Ureter (tissue), 1 donor: ENCODE measurements at places on chromosomes 13 and 19.

DNA sequence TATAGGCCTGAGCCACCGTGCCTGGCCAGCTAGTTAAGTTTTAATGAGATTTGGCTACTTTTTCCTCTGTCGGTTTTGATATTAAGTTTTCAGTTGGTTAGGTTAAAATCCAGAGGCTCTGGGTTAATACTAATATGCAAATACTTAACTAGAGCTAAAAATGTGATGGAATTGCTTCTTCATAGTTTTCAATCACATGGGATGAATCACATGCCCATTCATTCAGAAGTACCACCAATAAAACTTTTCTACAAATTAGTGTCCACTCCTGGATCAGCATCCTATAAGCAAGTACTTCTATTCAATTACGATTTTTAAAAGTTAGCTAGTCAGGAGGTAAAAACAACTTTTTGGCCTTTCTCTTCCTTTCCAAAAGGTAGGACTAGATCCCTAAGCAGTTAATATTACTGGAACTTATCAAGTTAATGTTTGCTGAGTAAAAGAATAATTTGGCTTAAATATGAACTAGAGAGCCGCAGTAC lies 4.3 kb downstream of the SLC25A30 start:
- no peak for DNase-seq

DNA sequence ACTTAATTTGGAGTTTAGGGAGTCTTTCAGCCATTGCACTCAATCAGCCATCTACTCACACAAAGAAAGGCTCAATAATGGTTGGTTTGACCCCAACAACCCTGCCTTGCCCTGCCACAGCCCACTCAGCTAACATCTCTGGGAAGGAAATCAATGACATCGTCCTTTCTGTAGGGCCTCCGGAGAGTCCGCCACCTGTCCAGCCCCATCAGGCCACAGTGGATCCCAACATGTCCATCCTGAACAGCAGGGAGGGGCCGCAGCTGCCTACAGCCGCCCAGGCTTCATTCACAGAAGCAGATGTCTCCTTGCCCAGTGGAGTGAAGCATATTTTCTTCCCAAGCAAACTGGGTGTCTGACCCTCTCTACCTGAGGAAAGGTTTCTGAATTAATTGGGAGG lies 4.2 kb upstream of the CDX2 start:
- no peak for DNase-seq

- no peak for DNase-seq
These were observed 3.7 kb downstream of the ZNF85 start for GRCh38 chr19:20926796-20927195.

- DNase-seq: no peak
These were observed 545 bp downstream of the BTBD2 start for GRCh38 chr19:2014731-2015607.

DNA sequence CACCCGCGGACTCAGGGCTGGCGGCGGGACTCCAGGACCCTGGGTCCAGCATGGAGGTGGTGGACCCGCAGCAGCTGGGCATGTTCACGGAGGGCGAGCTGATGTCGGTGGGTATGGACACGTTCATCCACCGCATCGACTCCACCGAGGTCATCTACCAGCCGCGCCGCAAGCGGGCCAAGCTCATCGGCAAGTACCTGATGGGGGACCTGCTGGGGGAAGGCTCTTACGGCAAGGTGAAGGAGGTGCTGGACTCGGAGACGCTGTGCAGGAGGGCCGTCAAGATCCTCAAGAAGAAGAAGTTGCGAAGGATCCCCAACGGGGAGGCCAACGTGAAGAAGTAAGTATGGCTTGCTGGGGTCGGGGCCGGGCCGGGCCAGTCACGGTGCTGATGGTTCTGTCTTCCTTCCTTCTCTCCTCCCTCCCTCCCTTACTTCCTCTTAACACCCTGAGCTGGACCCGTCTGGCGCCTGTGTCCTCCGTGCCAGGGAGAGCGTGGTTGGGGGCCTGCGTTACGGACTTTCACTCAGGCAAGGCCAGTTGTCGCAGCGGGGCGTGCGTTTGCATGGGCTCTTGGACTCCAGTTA lies 1.4 kb downstream of the STK11 start:
- DNase-seq: no peak

DNA sequence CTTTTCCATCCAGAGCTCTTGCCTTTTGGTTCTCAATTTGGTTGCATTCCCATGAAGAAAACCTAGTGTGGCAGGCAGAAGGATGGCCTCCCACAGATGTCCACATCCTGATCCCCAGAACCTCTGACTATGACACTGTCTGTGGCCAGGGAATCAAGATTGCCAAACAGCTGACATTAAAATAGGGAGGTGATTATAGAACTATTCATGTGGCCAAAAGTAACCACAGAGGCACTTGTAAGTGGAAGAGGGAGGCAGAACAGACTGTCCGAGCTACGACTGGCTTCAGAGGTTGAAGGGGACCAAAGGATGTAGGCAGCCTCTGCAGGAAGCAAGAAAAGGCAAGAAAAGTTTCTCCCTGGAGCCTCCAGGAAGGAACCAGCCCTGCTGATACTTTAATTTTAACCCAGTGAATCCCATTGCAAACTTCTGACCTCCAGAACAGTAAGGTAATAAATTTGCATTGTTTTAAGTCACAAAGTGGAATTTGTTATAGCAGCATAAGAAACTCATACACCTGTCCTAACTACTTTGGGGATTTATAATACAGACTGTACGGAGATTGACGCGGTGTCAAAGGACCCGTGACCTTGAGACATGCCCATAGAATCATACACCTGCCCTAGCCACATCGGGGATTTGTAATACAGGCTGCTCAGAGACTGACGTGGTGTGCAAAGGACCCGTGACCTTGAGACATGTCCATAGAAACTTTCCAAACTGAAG lies 106.5 kb downstream of the ATP11A start:
- DNase-seq: no peak

DNA sequence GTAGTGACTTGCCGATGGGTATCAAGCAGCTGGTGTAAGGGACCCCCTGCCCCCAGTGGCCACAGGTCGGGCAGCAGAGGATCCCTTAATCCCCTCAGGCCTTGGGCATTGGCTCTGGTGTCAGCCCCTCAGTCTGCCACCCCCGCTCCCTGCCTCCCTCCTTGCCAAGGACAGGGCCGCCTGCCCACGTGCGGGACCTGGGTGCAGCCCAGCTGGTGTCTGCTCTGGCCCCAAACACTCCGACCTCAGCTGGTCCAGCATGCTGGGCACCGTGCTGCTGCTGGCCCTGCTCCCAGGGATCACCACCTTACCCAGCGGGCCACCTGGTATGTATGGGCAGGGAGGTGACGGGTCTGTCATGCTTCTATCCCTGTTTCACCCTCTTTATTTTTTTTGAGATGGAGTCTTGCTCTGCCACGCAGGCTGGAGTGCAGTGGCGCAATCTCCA lies at the start of gene TGFBR3L:
Gene TGFBR3L (plus strand): TSS at position 233 of the 448 bp plus-strand sequence.
- DNase-seq: no peak

DNA sequence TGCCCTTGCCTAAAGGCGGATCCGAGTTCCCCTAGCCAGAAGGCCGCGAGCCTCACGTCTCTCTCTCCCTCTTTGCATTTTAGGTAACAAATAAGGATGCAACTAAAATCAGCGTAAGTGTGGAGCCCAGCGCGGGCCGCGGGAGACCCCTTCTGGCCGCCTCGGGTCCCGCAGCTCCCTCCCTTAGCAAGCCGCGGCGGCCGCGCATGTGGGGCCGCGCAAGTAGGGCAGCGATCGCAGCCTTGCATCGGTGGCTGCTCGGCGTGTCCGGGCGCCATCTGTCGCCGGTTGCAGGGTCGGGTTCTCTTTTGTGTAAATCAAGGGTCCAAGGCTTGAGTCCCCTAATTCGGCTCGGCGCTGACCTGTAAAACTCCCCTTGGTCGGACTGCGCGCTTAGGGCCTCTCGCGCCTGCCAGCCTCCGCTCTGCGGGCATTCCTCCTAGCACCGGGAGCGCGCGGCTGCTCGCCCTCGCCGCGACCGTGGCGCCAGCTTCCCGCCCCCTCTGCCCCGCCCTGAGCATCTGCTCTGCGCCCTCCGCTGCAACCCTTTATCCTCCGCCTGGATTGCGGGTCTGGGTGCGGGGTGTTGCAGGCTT lies 2.7 kb downstream of the VSTM2B start:
- peak; percentile 68 for DNase-seq

DNA sequence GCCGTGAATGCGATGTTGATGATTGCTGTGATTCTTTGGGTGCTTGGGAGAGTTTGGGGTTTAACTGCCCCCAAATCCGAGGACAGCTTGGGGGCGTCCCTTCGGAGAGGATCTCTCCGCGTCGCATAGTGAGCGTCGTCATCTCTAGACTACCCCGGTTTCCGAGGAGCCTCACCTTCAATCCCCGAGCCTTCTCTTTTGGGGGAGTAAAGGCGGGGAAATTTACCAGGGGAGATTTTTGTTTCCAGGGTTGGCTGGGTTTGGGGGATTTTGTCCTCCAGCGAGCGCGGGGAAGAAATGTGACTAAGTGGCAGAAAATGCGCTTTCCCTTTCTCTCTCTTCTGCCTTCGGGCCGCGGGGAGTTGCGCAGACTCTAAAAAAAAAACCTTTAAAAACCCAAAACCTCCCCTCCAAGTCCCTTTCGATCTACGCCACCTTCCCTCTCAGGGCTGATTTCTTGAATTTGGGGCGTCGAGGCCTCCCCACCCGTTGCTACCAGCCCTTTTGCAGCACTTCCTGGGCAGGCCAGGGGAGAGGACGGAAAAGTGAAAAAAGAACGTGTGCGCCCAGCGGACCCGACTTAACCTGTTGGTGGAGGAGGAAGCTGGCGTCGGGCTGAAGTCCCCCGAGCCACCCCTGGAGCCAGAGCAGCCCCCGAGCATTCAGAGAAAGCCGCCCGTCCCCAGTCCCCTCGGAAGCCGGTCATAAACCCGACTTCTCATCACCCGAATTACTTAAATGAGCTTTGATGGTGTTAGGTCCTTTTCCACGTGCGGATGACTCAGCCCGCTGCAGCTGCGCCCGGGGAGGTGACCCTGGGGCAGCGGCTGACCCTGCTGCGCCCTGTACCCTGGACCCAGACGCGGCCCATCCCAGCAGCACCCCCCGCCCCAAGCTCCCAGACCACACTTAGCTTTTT lies 17.7 kb downstream of the NFIX start:
- DNase-seq: no peak

GRCh38 chr19:48379058-48379457 lies 12.3 kb downstream of the KDELR1 start:
- DNase-seq: no peak

DNA sequence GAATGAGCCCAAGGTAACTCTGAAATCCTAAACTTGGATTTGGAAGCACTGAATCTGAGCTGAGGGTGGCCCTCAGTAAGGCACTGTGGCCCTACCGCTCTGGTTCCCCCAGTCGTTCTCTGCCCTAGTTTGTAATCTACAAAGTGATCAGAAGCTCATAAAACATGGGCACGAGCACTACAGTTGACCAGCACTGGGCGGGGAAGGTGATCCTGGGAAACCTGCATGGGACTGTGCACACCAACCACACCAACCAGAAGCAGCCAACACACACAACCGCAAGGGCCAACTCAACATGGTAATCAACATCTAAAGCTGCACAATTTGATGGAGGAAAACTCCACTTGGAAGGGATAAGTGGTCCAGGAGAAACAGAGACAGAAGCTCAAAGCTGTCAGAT lies 22.9 kb downstream of the SLC7A1 start:
- no peak for DNase-seq

DNA sequence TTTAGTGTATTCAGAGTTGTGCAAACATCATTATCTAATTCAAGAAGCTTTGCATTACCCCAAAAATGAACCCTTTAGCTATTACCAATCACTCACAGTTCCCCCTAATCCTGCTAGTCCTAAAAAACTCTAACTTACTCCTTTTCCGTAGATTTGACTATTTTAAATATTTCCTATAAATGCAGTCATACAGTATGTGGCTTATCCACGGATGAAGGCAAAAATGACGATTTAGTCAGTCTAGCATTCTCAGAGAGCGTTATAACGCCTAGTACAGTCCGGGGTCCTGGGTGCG lies 587 bp upstream of the ZNF383 start:
- DNase-seq: no peak

- DNase-seq: no peak
These were observed 226.7 kb downstream of the RFC3 start for GRCh38 chr13:34044660-34045080.

DNA sequence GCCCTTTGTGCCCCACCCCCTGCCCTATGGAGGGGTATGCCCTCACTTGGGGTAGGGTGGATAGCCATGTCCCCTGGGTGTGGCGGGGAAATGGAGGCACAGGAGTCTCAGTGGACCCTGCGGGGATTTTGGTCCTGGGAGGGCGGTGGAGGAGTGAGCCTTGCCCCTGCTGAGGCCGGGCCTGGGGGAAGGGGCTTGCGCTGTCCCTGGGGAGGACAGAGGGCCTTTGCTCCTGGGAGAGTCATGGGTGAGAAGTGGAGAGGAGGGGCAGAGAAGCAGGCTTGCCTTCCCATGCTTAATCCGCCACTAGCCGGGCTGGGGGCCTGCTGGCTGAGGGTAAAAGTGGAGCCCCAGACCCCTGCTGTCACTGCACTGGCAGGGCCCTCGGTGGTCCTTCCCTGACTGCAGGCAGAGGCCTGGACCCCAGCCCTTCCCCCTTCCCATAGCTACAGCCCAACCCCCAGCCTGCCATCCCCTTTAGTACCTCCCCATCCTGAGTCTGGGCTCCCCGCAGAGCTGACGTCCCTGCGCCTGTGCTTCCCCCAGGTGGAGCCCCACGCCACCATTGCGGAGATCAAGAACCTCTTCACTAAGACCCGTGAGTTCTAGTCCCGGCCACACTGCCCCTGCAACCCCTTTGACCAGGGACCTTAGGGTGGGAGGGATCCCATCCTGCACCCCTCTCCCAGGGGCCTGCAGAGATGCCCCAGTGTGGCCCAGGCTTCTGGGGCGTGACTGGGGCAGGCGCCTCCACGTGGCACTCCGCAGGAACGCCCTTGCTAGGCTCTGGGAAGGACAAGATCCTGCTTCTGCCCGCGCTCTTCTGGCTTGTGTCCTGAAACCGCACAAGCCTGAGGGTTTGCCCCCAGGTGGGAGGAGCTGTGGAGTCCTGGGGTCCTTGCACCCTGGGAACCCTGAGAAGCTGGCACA lies 8.9 kb downstream of the NDUFB7 start:
- DNase-seq: no peak

GRCh38 chr19:1131718-1132551 lies 28.1 kb downstream of the GPX4 start:
- peak; percentile 92 for DNase-seq

DNA sequence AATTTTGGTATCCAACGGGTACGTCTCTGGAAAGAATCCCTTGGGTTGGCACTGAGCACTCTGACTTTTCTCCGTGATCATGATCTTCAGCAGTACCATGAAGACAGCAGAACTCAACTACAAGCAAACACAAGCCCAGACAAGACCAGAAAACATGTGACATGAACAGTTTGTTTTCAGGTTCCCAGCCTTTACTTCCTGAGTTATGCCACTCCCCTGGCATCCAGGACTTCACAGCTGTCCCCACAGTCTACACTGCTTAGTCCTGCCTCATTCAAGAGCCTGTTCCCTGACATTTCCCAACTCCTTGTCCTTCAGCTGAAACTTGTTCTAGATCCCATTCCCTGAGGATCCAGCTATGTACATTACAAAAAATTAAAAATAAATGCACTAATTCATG lies 4.9 kb upstream of the N4BP2L1 start:
- DNase-seq: no peak
